Hepatocyte (in vitro differentiated cells): ENCODE measurements at places on chromosomes 3 and 15. TPM values are rescaled to one million over a fixed set of nuclear protein-coding genes. Genes with fewer than 3 reads are reported as not detected.

The FOXL2 gene
- total RNA-seq, result not detected in 2 replicates

The NR1I2 gene
- 7.0 and 7.1 TPM in 2 replicates for total RNA-seq

The EXD1 gene
- total RNA-seq, result not detected in 2 replicates

GRCh38 chr3:50160561-50160983 lies 5.4 kb downstream of the SEMA3F start:
- peaks cover 20% of the 10 kb centered on the region for H3K27me3 ChIP-seq
- H3K4me1 ChIP-seq, result peaks cover 35% of the 10 kb centered on the region
- DNase-seq, result no peak
- no peak overlapping the region for H3K27ac ChIP-seq
- H3K4me3 ChIP-seq, result no peak overlapping the region
- H3K36me3 ChIP-seq, result no peaks in the 10 kb centered on the region

- no peaks in the 10 kb centered on the region for H3K36me3 ChIP-seq
- no peak within 1 kb of the TSS for H3K27ac ChIP-seq
- H3K4me1 ChIP-seq, result no peaks in the 10 kb centered on the region
- DNase-seq, result peak; percentile 67
These were observed at the start of gene GPR27 for GRCh38 chr3:71753701-71754609. GPR27 (plus strand) TSS chr3:71753855; CDS start chr3:71754050, 195 bp downstream.

The SUCNR1 gene
- 0.80 and 1.7 TPM in 2 replicates for total RNA-seq

DNA sequence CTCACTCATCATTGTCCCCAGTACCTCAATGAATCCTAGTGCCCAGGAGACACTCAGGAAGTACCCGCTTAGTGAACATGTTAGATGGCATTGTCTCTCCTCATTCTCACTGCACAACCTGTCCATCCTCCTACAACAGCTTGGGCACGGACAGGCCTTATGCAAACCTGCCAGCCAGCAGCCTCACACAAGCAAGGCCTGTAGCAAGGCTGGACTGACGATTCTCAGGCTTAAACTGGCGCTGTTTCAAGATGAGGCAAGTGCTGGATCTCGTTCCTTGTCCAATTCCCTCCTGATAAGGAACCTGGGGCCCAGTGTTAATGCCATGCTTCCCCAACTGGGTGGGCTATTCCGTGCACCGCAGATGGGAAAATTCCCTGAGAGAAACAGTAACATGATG lies 59.0 kb downstream of the CDCP1 start:
- peaks cover 17% of the 10 kb centered on the region for H3K4me1 ChIP-seq
- H3K36me3 ChIP-seq, result no peaks in the 10 kb centered on the region
- no peak overlapping the region for H3K4me3 ChIP-seq

DNA sequence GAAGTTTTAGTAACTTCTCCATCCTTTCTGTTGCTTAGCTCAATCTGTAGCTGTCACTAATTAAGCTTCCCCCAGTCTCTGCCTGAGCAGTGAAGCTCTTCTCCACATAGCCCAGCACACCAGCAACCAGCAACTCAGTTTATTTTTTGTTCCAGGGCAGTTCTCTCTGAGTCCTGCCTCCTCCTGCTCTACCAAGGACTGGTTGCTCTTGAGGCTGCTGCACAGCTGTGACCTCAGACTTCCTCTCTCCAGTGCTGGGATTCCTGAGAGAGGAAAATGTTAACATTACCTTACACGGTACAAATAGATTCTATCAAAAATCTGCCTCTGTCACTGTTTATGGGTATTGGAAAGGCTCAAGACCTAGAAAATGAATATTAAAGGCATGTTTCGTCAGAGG lies 294.7 kb downstream of the OXSM start:
- H3K36me3 ChIP-seq, result no peaks in the 10 kb centered on the region
- no peak overlapping the region for H3K4me3 ChIP-seq
- no peak for DNase-seq
- H3K27me3 ChIP-seq, result no peaks in the 10 kb centered on the region
- no peak overlapping the region for H3K27ac ChIP-seq
- no peaks in the 10 kb centered on the region for H3K4me1 ChIP-seq

DNA sequence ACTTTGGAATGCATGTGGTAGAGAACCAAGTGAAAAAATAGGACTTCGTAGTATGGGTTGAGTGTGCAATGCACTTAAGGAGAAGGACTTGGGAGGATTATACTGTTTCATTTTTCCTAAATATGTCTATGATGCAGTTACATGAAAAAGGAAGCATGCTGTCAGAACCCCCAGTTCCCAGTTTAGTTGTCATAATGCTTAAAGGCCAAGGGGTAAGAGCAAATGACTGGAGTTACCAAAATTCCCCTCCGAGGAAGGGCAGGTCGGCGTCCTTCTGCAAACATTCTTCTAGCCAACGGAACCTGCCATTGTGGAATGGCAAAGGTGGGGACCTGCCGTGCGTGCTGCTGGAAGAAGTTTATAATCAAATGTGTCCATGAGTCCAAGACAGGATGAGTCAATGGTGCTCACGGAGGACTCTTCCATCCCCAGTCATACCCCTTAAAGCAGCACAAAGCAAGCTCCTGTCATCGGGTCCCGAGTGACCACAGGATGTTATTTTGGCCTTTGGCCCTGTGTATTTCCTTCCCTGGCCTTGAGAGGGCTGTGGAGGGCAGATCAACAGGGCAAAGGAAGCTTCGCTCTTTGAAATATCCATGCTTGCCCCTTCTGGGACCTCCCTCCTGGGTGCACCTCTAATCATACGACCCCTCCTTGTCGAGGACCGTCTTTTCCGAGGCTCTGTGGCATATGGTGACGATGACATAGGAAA lies 93.2 kb downstream of the SLCO3A1 start:
- no peak overlapping the region for H3K27ac ChIP-seq
- no peak for DNase-seq
- no peak overlapping the region for H3K4me3 ChIP-seq
- no peaks in the 10 kb centered on the region for H3K27me3 ChIP-seq
- peaks cover 15% of the 10 kb centered on the region for H3K4me1 ChIP-seq
- no peaks in the 10 kb centered on the region for H3K36me3 ChIP-seq

GRCh38 chr3:120338517-120338916 lies 10.6 kb downstream of the LRRC58 start:
- no peaks in the 10 kb centered on the region for H3K27me3 ChIP-seq
- H3K27ac ChIP-seq, result no peak overlapping the region
- no peaks in the 10 kb centered on the region for H3K4me1 ChIP-seq
- H3K36me3 ChIP-seq, result no peaks in the 10 kb centered on the region
- H3K4me3 ChIP-seq, result no peak overlapping the region
- no peak for DNase-seq

GRCh38 chr15:88480981-88481380 lies 13.5 kb downstream of the MRPS11 start:
- H3K27ac ChIP-seq, result no peak overlapping the region
- no peaks in the 10 kb centered on the region for H3K36me3 ChIP-seq
- no peak overlapping the region for H3K4me3 ChIP-seq
- H3K27me3 ChIP-seq, result no peaks in the 10 kb centered on the region
- peaks cover 7% of the 10 kb centered on the region for H3K4me1 ChIP-seq
- DNase-seq, result no peak

DNA sequence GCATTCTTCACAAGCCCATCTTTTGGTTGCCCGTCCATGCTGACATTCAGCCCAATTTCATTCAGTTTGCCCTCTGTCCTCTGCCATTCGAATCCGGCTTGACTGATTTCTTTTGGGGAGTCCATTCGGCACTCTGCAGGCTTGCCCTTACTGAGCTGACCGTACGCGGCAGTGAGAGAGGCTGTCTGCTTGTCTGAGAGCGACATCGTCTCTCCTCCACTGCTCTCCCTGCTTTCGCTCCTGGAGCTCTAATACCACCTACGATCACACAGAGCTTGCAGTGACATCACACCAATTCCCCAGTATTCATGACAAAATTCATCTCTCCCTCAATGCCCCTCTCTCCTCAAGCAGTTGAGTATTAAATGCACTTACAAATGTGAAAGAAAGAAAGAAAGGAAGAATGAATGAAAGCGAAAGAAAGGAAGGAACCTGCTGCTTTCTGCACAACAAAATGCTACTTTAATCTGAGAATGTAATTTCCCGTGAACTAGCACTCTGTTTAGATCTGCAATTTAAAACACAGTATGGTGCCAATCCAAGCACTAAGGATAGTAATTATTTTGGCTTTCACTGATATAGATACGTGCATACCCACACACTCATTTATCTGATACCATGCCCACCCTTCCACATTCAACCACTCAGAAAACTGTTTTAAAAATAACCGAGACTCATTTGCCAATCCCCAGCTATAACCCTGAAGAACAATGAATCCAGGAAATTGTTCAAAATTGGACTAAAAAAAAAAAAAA lies 89.5 kb downstream of the DHX30 start:
- no peak overlapping the region for H3K27ac ChIP-seq
- H3K36me3 ChIP-seq, result no peaks in the 10 kb centered on the region
- no peaks in the 10 kb centered on the region for H3K27me3 ChIP-seq
- no peak overlapping the region for H3K4me3 ChIP-seq
- no peaks in the 10 kb centered on the region for H3K4me1 ChIP-seq

- H3K4me1 ChIP-seq, result no peaks in the 10 kb centered on the region
- no peaks in the 10 kb centered on the region for H3K27me3 ChIP-seq
- H3K27ac ChIP-seq, result no peak overlapping the region
- no peaks in the 10 kb centered on the region for H3K36me3 ChIP-seq
- no peak overlapping the region for H3K4me3 ChIP-seq
- no peak for DNase-seq
These were observed 243.4 kb upstream of the TBC1D5 start for GRCh38 chr3:17985658-17986347.

DNA sequence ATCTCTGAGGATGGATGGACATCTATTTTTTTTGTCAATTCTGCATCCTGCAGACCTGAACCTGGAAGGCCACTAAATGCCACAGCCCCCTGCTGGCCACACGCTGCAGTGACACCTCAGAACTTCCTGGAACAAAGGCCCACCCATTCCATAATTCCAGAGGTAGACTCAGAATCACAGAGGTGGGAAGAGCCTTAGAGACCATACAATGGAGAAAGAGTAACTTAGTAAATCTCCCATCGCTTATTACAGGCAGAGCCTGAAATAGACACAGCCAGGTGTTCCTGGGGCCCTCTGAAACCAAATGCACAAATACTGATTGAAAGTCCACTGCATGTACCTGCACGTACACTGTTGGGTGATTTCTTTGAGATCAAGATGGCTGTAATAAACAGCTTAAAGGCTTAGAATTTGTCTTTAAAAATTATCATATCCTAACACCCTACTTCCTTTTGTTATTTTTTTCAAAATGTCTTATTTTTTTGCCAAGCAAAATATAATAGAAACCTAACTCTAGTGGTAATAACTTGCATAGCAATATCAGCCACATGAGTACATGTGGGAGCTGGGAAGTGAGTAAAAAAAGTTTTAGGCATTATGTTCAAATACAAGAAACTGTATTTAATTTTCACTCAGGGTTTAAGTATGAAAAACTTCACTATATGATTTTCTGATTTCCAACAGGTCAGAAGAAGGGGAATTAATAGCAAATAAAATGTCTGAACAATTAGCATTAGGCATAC lies 62.7 kb downstream of the EOMES start:
- H3K4me3 ChIP-seq, result no peak overlapping the region
- H3K36me3 ChIP-seq, result no peaks in the 10 kb centered on the region
- no peaks in the 10 kb centered on the region for H3K4me1 ChIP-seq
- no peak overlapping the region for H3K27ac ChIP-seq
- peak; percentile 68 for DNase-seq

The BDH1 gene
- total RNA-seq, result 62.9 and 64.2 TPM in 2 replicates

The PLA2G4E gene
- 0.07 and 0.20 TPM in 2 replicates for total RNA-seq

GRCh38 chr15:40825661-40826422 lies 2.7 kb downstream of the PPP1R14D start:
- H3K4me1 ChIP-seq, result peaks cover 14% of the 10 kb centered on the region
- DNase-seq, result peak; percentile 54
- peak overlapping the region; percentile 72 for H3K27ac ChIP-seq
- H3K36me3 ChIP-seq, result no peaks in the 10 kb centered on the region

DNA sequence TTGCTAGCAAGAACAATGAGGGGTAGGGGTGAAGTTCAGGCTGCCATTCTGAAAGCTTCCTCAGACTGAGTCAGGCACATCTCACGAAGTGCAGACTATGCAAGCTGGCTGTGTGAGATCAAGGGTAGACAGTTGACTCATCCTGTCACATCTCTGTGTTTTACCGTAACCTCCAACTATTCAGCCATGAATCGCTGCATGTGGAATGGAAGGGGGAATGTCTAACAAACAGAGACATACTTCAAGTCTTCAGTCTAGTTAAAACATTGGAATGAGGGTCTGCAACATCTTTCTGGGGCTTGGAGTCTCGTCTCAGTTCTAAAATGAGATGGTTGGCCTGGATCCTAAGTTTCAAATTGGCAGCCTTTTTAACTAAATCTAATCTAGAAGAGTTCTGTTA lies 25.9 kb downstream of the AGTR1 start:
- no peaks in the 10 kb centered on the region for H3K36me3 ChIP-seq
- DNase-seq, result no peak
- H3K27me3 ChIP-seq, result no peaks in the 10 kb centered on the region
- H3K4me3 ChIP-seq, result no peak overlapping the region
- no peak overlapping the region for H3K27ac ChIP-seq

The SLC22A14 gene
- total RNA-seq, result 0.20 and 0.57 TPM in 2 replicates

DNA sequence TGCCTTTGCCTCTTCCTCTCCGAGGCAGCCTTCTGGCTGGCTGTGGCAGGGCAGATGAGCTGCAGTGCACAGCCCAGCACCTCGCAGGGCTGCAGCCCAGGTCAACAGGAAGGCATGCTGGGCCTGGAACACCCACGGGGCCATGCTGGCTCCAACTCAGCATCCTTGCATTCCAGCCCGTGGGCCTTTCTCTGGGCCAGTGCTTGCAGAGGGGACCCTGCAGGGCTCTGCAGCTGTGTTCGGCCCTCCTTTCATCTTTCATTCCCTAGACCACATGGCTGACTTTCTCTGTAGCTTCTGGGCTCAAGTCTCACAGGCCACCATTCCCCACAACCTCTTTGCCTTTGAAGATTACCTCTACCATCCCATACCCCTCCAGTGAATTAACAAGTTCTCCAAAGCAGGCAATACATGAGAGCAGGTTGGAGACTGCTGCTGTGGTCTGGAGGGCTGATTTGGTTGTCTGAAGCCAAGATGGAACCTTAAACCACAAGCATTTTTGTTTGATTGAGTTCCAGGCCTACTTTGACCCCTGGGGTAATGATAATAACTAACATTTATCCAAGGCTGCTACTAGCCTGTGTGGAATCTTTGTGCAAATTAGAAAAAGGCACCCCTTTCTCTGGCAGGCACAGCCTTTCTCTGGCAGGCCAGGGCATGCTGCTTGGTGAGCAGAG lies 5.9 kb downstream of the FAM131A start:
- no peaks in the 10 kb centered on the region for H3K36me3 ChIP-seq
- H3K4me1 ChIP-seq, result peaks cover 22% of the 10 kb centered on the region
- no peak overlapping the region for H3K4me3 ChIP-seq
- no peaks in the 10 kb centered on the region for H3K27me3 ChIP-seq
- H3K27ac ChIP-seq, result no peak overlapping the region

The GPR27 gene
- 1.4 and 3.1 TPM in 2 replicates for total RNA-seq

DNA sequence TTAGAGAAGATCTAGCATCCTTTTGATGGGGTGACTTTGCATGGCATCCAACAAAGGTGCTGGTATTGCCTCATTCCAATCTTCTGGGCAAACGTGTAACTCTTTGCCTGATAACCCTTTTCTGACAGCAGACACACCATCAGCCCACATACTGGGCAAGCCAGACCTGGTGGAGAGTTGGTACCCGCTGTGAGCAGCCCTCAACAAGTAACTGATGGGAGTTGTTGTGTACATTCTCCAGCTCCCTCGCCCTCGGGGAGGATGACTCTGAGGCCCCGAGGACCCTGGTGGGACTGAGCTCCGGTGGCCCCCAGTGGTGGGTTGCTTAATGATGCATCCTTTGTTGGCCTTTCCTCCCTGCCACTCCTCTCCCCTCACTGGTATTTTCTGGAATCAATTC lies 102.4 kb upstream of the SLC6A11 start:
- no peak overlapping the region for H3K27ac ChIP-seq
- no peaks in the 10 kb centered on the region for H3K36me3 ChIP-seq
- DNase-seq, result no peak
- H3K4me3 ChIP-seq, result no peak overlapping the region
- peaks cover 41% of the 10 kb centered on the region for H3K27me3 ChIP-seq
